ENCODE measurements at places on chromosomes 5 and 9.

DNA sequence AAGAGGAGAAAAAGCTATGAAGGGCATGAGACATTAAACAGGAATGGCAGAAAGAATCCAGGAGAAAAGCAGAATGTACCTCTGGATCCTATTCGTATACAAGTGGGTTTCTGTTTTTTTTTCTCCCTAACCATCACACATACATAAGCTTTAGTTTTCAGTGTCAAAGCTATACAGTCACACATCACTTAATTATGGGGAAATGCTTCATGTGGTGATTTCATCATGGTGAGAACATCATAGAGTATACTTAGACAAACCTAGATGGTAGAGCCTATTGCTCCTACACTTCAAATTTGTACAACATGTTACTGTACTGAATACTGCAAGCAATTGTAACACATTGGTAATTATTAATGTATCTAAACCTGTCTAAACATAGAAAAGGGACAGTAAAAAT is 290.6 kb downstream of the AOPEP start:
- ATAC-seq = no peak

DNA sequence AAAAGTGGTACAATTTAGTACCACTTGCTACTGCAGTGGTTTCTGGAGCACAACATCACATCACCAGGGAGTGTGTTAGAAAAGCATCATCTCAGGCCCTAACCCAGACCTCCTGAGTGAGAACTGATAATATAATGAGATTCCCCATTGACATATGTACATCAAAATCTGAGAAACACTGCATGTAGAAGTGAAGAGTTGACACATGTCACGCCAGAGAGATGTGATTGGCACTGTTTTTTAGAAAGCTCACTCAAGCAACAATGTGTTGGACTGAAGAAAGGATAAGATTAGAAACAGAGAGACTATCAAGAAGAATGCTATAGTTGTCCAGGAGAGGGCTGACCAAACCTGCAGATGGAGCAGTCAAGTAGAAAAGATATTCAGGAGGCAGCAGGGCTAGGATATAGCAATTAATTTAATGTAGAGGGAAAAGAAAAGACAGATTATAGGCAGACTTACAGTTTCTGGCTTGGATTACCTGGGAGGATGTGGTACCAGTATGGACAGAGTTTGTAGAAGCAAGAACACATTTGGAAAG is 324.4 kb upstream of the ADAMTSL1 start:
- ATAC-seq = no peak

DNA sequence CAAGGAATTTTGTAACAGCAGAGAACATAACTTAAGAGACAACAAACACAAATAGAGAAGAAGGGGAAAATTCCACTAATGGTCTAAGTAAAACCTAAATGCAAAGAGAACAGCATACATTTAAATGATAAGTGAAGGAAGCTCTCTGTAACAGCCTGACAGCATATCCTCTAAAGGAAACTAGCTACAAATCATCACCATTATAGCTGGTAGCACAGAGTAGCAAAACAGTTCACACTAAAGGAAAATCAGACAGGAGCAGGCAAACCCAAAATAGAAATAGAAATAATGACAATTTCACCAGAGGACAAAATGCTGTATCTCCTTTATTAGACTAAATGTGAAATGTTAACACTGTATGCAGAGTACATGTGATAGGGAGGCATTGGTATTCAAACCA is 532.8 kb downstream of the PTPRD start:
- ATAC-seq = no peak

GRCh38 chr5:104612005-104612404 is 1049.4 kb upstream of the NUDT12 start:
- no peak for ATAC-seq

GRCh38 chr5:115850744-115851416 is 9.1 kb downstream of the AP3S1 start:
- ATAC-seq = no peak

- ATAC-seq = no peak
Observed at GRCh38 chr9:135239769-135240141, 152.3 kb downstream of the OLFM1 start.

GRCh38 chr5:60883229-60883628 is 39.2 kb upstream of the ELOVL7 start:
- ATAC-seq = no peak

DNA sequence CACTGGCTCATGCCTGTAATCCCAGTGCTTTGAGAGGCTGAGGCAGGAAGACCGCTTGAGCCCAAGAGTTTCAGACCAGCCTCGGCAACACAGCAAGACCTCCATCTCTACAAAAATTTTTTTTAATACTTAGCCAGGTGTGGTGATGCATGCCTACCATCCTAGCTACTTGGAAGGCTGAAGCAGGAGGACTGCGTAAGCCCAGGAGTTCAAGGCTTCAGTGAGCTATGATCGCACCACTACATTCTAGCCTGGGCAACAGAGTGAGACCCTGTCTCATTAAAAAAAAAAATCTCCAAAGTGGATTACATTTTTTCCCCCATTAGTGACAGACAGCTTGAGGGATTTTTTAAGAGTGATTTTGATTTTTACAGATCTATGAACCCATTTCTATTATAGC is 230.8 kb downstream of the BNC2 start:
- ATAC-seq = no peak

GRCh38 chr5:151288180-151288579 is 15.4 kb downstream of the SLC36A3 start:
- no peak for ATAC-seq

- ATAC-seq = no peak
Observed at GRCh38 chr5:174829511-174829864, 105.1 kb downstream of the MSX2 start.

DNA sequence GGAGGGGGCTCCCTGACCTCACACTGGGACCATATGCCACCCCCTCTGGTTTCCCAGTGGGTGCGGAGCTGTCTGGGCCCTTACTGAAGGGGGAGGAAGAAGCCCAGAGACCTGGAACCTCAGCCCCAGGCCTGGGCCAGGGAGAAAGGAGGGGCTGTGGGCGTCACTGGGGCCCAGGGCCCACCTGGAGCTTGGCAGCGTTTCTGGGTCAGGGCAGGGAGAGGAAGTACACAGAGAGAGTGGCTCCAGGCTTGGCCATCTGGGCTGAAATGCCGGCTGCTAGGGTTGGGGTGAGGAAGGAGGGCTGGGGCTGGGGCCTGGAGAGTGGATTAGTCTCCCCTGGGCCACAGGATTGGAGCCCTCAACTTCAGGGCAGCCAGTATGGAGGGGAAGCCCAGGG is 6.4 kb upstream of the DAB2IP start:
- peak; percentile 63 for ATAC-seq

DNA sequence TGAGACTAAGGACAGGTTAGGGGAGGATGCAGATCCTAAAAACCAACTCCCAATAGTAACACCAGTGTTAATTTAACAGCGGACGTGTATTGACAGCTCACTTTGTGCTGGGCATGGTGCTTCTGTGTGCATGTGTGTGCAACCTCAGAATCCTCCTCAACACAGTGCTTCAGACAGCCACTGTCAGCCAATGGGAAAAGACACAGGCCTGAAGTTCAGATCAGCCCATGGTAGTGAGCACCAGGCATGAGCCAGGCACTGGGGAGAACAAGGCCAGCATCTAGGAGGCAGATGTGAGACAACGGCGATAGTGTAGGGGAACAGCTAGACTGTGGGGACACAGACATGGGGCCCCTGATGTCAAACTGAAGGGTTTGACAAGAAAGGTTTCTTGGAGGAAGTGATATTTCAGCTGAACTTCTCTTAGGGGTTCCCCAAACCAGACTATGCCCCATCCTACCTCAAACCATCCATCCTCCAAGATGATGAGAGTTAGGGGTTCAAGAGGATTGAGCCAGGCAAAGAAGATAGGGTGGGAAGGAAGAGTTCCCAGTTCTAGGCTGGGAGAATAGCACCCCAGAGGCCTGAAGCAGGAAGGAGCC is 71.5 kb upstream of the PSD2 start:
- no peak for ATAC-seq

All from SK-N-SH treated with all-trans-retinoic acid at 6 μM for 48 hours (cell line).